ENCODE measurements at places on chromosomes 5 and 9.

DNA sequence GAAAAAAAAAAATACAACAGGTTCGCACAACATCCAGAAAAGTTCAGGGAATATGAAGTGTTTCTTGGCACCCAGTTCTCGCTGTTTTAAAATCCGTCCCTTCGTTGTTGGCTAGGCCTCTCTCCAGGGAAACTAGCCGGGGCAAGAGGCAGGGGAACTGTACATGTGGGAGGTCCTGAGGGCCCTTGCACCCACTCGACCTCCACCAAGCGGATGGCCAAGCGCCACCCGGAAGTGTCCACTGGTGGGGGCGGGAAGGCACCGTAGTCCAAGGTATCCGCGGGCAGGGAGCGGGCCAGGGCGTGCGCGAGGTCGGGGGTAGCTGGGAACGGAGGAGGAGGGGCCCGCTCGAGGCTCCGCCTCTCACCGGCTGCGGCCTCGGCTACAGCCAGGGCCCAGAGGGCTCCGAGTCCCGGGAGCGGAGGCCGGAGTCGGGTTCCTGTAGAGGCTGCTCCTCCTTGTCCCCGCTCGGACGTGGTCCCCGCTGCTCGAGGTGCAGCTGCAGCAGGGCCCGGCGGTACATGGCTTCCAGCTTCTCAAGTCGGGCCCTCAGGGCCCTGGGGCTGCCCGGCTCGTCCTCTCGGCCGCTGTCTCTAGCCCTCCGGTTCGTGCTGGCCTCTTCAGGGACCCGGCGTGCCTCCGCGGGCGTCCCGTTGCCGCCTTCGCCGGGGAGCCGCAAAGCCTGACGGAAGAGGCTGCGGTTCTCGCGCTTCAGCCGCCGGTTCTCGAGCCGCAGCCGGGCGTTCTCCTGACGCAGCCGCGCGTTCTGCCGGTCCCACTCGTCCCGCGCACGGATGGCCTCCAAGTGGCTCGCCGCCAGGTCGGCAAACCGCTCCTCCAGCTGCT lies 720 bp downstream of the TUSC1 start:
- peak; percentile 34 for DNase-seq

GRCh38 chr9:93376411-93376810 lies 75.1 kb upstream of the FAM120A start:
- no peak for DNase-seq

GRCh38 chr5:3809455-3809854 lies 213.8 kb downstream of the IRX1 start:
- DNase-seq, result no peak

GRCh38 chr9:17185481-17186029 lies 50.7 kb downstream of the CNTLN start:
- no peak for DNase-seq

- DNase-seq, result peak; percentile 70
These were observed 114.0 kb upstream of the MTAP start for GRCh38 chr9:21688108-21689102.

GRCh38 chr5:79857714-79858409 lies 133.2 kb downstream of the MTX3 start:
- no peak for DNase-seq

- DNase-seq, result no peak
These were observed 182.5 kb downstream of the GAPVD1 start for GRCh38 chr9:125444166-125444565.

DNA sequence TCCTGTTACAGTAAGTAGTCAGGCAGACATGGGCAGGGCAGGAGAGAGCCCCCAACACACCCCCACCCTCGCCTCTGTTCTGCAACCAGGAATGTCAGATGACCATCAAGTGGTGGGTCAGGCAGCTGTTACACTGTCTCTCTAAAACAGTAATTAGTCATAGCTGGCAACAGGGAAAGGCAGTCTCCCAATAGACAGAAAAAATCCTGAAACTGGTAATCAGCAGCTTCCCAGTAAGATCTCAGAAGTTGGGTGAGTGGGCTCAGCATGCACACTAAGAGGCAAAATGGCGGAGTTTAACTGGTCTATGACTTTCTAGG lies 90.2 kb downstream of the C5orf15 start:
- no peak for DNase-seq

DNA sequence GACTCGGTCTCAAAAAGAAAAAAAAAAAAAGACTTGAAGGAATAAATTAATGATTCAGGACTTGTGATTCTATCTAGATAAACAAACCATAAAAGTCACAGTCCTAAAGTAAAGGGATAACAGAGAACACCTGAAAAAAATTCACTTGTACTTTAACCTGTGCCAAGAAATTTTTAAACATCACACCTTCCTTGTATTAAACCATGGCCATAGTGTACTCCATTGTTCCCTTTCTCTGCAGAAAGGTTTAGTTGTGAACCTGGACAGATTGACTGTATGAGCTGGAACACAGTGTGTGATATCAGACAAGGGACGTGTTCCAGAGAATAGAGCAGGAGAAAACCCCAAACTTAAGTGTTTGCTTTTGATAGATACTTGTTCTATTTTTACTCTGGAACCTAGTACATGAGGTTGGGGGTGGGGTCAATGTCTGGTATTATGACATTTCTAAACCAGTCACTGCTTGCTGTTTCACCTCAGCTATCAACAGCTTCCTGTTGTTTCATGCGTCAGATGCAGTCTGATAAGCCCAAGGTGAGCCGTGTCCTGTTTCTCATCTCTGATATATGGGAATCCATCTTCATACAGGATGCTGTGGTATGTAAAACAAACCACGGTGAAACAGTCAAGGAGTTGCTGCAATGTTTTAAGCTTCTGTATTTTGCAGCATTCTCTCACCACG lies 62.5 kb upstream of the ITGA1 start:
- DNase-seq, result no peak

DNA sequence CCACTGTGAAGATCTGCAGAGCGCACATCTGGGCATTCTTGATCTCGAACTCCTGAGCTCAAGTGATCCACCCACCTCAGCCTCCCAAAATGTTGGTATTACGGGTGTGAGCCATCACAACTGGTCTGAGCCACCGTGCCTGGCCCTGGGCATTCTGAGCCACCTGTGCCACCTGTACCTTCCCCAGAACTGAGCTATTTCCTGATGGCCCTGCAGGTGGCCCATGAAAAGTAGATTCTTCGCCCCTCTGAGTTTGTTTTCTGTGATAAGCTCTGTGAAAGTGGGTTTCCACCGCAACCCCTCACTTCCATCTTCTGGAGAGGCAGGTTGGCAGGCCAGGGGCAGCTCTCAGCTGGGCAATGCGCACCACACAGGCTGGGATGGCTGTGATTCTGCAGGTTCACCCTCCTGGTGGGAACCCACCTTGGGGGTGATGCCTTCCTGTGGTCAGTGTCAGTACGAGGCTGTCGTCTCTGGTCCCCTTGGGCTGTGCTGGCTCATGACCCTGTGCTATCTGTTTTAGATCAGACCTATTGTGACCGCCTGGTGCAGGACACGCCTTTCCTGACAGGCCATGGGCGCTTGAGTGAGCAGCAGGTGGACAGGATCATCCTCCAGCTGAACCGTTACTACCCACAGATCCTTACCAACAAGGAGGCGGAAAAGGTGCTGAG lies 11.3 kb downstream of the CARD19 start:
- DNase-seq, result no peak

- DNase-seq, result no peak
These were observed 70.3 kb downstream of the INSYN2B start for GRCh38 chr5:169909945-169910344.

DNA sequence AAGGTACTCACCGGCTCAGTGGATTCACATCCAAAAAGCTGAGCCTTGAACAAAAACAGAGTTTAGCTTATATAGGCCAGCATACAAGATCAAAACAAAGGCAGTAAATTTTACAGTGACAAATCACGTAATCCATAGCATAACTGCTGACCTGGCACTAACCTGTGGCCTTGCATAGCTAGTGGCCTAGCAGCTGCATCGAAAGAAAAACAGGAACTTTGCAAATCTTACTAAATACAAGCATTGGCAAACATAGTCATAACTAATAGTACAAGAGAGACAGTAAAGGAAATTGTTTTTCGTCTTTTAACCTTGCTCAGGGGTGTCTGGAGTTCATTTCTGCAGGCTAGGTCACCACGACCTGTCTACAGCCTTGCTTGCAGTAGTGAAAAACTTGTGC lies 4.8 kb downstream of the HSDL2 start:
- no peak for DNase-seq

DNA sequence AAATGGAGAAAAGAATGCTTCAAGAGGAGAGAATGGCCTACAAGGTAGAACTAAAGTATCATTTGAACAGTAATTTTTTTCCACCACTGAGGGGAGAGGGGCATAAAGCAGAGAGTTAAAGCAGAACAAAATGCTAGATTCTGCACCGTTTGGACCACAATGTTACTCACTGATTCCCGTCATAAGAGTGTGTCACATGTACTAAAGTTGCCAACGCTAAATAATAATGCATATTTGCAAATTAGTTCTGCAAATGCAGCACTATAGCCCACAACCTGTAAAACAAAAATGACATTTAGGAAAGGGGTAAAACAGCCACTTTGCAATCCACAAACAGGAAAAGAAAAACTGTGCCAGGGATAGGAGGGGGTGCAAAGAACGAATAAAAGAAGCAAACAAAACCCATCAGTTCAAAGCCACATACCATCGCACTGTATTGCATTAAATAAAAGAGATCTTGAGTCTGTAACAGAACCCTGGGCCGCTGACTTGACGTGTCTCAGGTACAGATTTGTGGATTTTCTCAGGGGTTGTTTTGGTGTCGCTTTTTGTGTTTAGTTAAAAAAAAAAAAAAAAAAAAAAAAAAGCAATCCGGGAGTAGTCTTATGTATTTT lies 7.7 kb upstream of the NFIB start:
- no peak for DNase-seq

- no peak for DNase-seq
These were observed 170.6 kb upstream of the MRPS30 start for GRCh38 chr5:44637916-44638869.

- DNase-seq, result no peak
These were observed 11.6 kb downstream of the ORM2 start for GRCh38 chr9:114341152-114341830.

DNA sequence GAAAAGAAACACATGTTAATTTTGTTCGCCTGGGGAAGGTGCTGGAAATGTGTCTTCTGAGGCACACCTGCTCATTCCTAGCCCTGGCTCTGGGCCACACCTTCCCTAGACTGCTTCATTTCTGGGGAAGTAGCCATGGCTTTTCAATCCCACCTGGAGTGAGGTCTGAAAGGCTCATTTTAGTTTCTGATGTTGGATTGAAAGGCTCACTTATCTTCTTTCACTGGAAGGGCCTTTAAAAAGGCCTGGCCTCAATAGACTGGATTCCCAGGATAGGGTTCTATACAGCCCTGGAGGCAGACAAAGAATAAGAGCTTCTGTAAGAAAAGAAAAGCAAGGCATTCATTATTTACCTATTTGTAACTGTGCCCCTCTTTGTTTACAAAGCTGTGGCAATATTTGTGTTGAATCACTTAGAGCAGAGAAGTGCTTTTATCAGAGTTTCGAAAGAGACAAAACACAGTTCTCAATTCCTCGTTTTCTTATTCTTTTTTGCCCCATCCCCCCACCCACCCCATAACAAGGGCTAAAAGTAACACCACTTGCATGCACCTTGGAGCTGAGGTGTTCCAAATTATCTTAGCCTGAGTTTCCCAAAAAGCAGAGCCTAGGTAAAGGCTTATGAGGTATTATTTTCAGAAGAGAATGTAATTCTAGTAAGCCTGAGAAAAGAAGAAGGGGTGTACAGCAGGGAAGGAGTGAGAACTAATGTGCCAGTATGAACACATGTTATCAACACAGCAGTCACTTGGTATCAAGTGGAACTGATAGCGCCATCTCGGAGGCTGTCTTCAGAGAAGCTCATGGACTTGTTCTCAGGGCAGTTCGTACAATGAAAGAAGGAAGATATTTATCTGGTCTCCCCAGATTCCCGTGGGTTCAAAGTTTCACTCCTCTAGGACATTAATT lies 413.1 kb downstream of the KCTD16 start:
- no peak for DNase-seq

- no peak for DNase-seq
These were observed 30.4 kb downstream of the IRF1 start for GRCh38 chr5:132459983-132460838.

GRCh38 chr5:91182763-91183162 lies 200.4 kb downstream of the ARRDC3 start:
- no peak for DNase-seq

DNA sequence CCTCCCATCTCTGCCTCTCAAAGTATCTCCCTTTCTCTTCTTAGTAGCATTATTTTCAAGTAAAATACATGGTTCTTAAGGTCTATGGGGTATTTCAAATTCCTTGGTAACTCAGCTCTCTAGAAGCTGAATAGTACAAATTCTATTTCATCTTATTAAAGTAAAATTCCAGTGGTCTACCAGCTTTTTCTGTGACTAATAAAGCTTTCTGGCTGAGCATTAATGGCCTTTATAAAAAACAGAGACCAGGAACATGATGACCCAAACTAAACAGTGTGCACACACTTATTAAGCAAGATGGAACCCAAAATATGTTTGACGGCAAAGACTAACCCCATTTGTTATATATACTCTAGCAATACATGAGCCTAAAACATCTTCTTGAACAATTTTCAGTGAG lies 142.6 kb downstream of the OR2K2 start:
- no peak for DNase-seq

GRCh38 chr5:141654298-141654697 lies 3.1 kb upstream of the FCHSD1 start:
- peak; percentile 67 for DNase-seq

DNA sequence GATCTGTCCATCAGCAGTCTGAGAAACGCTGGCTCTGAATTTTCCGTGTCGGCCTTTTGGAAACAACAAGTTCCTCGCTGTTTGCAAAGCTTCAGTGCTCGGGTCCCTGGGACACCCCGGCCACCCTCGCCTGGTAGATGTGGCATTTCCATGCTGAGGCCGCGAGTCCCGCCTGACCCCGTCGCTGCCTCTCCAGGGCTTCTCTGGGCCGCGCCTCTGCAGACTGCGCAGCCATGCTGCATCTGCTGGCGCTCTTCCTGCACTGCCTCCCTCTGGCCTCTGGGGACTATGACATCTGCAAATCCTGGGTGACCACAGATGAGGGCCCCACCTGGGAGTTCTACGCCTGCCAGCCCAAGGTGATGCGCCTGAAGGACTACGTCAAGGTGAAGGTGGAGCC lies 4.7 kb downstream of the NTNG2 start:
- DNase-seq, result no peak

GRCh38 chr5:11302663-11303062 lies 541.6 kb upstream of the DAP start:
- DNase-seq, result no peak
